SK-MEL-5 (cell line): ENCODE measurements at places on chromosomes 12 and 14.

DNA sequence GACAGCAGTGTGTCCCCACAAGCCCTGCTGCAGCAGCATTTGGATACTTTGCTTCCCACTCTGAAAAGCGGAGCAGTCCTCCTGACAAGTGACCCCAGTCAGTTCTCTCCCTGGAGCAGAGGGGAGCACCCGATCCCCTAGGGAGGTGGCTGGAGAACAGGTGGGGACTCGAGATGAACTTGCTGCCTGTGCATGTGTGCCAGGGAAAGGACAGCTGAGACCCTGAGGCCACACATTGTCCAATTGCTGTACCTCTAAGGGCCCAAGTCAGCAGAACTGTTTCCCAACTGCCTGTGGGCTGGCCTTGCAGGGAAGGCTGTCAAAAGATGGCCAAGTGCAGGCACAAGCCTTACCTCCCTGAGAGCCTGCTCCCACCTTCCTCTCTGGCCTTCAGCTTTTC lies 55.1 kb downstream of the IFT43 start:
- DNase-seq, result no peak

GRCh38 chr12:90055071-90055470 lies 346.4 kb upstream of the ATP2B1 start:
- no peak for DNase-seq

DNA sequence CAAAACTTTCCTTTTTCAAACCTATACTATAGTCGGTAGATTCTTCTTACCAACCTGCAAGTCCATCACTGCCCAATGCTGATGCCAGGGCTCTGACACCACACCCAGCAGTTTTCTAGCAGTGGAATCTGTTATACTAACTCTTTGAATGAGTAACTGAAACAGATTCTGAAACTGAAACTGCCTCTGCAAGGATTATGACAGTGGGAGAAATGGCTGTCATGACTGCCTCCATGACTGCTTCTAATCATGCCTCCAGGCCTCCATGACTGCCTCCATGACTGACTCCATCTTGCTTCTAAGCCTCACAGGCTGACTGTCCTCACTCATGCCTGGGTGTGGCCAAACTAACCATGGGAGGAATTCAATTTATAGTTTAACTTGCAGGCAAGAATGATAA lies 29.4 kb upstream of the OXA1L start:
- no peak for DNase-seq

DNA sequence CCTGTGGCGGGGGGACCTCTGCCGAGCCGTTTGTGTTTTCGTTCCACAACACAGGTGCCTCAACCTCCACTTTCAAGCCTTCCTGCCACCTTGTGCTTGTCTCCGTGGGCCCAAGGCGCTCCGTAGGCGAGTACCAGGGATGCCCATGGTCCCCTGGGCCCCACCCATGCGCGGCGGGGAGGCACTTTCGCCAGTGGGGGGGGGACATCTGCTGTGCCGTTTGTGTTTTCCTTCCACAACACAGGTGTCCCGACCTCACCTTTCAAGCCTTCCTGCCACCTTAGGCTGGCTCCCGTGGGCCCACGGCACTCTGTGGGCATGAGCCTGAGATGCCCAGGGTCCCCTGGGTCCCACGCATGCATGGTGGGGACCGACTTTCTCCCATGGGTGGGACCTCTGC lies 335.9 kb downstream of the ALG10 start:
- DNase-seq, result no peak

GRCh38 chr14:96243785-96244184 lies 12.2 kb upstream of the BDKRB1 start:
- DNase-seq, result no peak

GRCh38 chr12:6866920-6867412 lies 365 bp upstream of the TPI1 start:
- no peak for DNase-seq

- DNase-seq, result no peak
Measured at GRCh38 chr14:52000019-52000582, 10.8 kb downstream of the RTRAF start.

DNA sequence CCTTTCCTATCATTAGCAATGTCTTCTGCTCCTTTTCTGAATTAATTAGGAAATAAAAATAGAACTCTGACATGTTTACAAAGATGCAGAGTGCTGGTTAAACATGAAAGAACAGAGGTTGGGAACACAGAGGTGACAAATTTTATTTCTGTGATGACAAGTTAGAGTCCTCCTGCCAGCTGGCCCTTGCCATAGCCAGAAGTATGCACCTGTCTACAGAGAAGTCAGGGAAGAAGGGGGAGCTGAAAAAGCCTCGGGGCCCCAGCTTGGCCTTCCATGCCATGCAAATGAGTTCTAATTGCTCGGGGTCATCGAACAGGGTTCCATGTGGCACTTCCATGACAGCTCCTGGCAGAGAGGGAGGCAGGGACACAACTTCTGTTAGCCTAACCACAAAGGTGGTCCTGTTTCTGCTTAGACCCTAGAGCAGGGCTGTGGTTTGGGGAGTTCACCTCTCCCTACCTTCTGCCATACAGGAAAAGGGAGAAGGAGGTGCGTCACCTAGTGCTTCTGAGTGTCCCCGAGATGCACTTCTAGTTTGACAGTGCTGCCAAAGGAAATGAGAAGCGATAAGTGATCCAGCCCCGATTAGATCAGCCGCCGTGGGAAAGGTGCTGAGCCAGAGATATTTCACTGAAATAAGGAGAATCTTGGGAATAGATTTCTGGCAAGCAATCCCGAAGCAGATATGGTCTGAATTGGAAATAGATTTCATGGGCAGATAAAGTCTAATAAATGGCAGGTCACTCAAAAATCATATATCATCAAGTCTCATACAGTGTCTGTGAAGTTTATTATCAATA lies 155.8 kb upstream of the FOXN3 start:
- no peak for DNase-seq

GRCh38 chr14:60064491-60065072 lies 27.1 kb upstream of the PCNX4 start:
- peak; percentile 54 for DNase-seq

GRCh38 chr12:86914721-86915120 lies 658.5 kb upstream of the MGAT4C start:
- peak; percentile 57 for DNase-seq

DNA sequence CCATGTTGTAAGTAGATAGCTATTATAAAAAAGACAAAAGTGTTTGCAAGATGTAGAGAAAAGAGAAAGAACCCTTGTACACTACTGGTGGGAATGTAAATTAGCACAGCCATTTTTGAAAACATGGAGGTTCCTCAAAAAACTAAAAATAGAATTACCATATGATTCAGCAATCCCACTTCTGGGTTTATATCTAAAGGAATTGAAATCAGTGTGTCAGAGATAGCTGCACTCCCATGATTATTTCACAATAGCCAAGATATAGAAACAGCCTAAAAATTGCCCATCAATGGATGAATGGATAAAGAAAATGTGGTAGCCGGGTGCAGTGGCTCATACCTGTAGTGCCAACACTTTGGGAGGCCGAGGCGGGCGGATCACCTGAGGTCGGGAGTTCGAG lies 9.2 kb downstream of the PSMC6 start:
- DNase-seq, result no peak

DNA sequence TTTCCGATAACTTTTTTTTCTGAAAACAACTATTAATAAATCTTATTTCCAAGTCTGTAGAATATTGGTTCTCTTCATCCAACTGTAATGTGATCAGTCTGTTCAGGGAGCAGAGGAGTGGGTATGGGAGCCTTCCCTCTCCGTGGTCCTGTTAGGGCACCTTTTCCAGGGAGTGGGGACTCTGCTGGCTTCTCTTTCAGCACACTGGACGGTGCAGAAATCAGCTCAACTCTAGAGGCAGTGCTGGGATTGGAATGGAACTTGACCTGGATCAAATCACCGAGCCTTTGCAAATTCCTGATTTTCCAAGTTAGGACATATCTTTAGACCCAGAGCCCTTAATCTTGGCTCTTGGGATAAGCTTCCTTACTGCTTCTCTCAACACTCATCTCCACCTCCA lies 630.4 kb downstream of the DIO2 start:
- no peak for DNase-seq

GRCh38 chr12:114729731-114730130 lies 45.8 kb upstream of the TBX3 start:
- DNase-seq, result no peak

DNA sequence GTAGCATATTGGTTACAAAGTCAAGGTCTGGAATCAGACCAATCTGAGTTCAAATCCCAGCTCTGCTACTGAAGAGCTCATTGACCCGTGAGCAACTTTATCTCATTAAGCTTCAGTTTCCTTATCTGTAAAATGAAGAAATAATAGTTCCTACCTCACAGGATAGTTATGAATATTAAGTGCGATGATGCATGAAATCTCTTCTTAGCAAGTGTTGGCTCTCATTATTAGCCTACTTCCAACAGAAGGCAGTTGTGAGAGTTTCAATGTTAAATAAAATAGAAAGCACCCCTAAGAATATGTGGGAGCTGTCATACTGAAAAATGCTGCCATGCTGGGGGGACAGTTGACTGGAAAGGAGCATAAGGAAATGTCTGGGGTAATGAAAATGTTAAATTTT lies 39.0 kb upstream of the ITPR2 start:
- DNase-seq, result no peak

DNA sequence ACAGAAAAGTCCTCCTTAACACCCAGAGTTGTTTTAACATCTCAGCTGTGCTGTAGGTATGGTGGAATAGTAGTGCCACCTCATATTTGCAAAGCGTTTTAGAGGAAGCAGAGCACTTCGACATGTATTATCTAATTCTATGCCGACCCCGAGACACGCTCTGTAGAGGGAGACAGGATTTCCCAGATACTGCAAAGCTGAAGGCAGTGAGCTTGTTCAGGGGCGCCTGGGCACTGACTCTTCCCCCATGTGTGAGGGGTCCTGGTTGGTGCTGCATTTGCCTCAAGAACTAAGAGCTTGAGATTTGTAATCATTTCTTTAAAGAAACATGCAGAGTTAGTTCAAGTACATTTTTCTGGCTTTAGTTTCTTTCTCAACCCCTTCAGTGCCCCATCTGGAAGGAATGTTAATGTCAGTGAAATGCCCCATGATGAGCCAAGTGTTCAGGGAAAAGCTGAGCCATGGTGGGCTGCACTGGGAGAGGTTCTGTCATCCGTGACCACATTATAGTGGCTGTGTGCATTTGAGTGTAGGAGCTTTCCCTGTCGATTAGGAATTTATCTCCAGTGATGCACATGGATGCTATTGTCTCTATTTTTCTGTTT lies 66.3 kb downstream of the MBIP start:
- DNase-seq, result peak; percentile 16

- no peak for DNase-seq
Measured at GRCh38 chr12:71135812-71136176, 22.0 kb downstream of the TSPAN8 start.

DNA sequence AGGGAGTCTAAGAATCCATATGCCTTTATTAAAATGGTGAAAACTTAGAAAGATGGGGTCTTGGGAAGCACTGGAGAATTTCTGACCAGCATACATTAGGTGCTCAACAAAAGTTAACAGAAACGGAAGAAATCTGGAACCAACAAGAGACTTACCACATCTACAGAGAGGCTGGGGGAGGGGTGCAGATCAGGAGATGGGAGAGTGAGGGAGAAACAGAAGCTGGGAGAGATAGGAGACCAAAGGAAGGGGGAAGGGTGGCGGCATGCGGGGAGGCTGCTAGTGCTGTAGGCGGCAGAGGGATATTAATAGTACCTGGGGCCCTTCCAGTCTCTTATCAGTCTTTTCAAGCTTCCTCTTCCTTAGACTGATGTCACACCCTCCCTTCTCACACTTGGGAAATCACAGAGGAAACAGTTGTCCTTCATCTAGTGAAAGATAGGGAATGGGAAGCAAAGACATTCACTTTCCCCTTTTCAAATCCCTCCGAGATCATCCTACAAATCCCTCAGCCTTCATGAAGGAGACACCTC lies 18.1 kb downstream of the ZBTB39 start:
- no peak for DNase-seq

GRCh38 chr14:70442750-70443149 lies 9.2 kb upstream of the ADAM21 start:
- DNase-seq, result no peak

- DNase-seq, result peak; percentile 70
Measured at GRCh38 chr14:76456200-76456599, 80.3 kb downstream of the ESRRB start.

DNA sequence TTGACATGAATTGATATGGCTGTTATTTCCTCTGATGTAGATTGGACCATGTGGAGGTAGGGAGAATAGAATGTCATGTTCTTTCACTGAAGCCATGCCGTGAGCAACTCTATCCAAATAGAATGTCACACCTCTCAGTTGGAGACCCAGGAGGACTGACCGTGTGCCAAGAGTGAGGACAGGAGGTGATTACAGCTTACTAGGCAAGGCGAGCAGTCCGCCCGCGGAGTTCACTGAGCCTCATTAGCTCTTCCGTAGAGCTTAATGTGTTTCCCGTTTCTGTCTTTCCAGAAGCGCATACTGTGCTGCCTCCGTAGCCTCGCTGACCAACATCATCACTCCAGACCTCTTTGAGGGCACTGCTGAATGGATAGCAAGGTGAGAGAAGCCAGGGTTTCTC lies 45.6 kb downstream of the FNTB start:
- DNase-seq, result no peak

DNA sequence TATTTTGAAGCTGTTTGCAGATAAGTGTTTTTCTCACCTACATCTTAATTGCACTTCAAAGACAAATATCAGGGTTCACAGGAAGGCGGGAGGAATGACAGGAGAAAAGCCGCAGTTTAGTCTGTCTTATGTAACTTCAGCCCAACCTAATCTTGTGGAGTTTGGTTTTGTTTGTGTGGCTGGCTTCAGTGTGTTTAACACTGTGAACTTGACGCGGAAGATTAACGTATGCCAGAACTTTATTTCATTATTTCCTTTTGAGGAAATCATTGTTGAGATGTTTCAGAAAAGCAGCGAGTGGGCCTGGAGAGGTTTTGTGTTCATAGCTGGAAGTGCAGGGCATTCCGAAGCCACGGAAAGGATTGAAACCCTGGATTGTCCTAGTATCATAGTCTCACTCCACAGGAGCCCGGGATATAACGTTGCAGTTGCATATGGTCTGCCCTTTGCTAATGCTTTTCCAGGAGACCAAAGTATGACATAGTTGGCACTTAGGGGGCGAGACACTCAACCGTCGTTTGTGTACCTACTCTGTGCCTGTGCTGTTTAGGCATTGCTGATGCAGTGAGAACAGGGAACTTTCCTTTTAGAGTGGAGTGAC lies 2.0 kb downstream of the PELI2 start:
- no peak for DNase-seq

GRCh38 chr12:66965621-66966020 lies 286.7 kb upstream of the GRIP1 start:
- DNase-seq, result no peak

DNA sequence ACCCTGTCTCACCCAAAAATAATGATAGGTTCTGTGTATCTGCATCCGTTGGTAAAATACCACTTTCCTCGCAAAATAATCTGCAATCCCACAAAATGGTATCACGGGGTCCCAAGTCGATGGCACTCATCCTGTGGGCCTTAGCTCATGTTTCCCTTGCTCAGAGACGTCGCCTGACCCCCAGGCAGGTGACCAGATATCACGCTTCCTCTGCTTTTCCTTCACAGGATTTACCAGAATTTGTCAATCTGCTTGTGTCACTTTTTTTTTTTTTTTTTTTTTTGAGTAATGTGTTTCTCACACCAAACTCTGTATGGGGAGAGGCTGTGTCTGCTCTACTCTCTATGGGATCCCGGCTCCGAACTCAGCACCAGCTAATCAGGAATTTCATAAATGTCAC lies 162.7 kb downstream of the PRKCH start:
- DNase-seq, result no peak
